Thyroid gland (tissue), 4 donors: ENCODE measurements at places on chromosomes 12 and 14. TPM values are rescaled to one million over a fixed set of nuclear protein-coding genes. Genes with fewer than 3 reads are reported as not detected.

Gene ERP27
- total RNA-seq, result 5.0 TPM

Gene LRP6
- total RNA-seq, result 42.9 TPM

Gene ERO1A
- total RNA-seq, result 42.4 TPM

Gene FAM186B
- total RNA-seq, result 1.3 TPM

Gene OR4N2
- total RNA-seq, result not detected

DNA sequence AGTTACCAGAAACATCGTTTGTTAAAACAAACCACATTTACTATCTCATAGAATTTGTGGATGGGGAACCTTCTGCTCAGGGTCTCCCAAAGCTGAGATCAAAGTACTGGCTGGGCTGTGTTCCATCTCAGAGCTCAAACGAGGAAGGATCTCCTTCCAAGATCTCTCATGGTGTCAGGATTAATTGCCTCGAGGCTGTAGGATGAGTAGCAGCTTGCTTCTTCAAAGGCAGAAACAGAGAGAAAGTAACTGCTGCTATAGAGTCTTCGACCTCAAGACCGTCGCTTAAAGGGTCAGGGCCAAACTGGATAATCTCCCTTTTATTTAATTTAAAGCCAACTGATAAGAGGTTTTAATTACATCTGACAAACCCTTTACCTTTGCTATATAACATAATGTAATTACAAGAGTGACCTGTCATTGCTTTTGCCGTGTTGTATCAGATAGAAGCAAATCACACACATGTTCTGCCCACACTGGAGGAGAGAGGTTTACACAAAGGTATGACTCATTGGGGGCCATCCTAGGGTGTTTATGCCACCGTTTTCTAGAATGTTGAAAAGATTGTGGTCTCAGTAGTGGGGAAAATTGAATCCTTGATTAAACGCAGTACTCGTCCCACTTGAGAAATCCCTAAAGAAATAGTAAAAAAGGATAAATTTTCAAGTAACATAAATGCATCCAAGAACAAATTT, 868.8 kb upstream of the TMEM132C start:
- no peak for DNase-seq
- no peaks in the 10 kb centered on the region for H3K27me3 ChIP-seq
- no peaks in the 10 kb centered on the region for H3K36me3 ChIP-seq
- no peak overlapping the region for H3K4me3 ChIP-seq
- no peak overlapping the region for H3K27ac ChIP-seq

- no peaks in the 10 kb centered on the region for H3K36me3 ChIP-seq
- DNase-seq, result no peak
- H3K27ac ChIP-seq, result no peak overlapping the region
Observed at GRCh38 chr12:66767536-66767935, 88.7 kb upstream of the GRIP1 start.

- H3K27ac ChIP-seq, result no peak overlapping the region
- H3K27me3 ChIP-seq, result no peaks in the 10 kb centered on the region
- DNase-seq, result no peak
- H3K4me1 ChIP-seq, result peaks cover 20% of the 10 kb centered on the region
- H3K4me3 ChIP-seq, result no peak overlapping the region
- H3K36me3 ChIP-seq, result no peaks in the 10 kb centered on the region
Observed at GRCh38 chr14:58807191-58807590, 169.4 kb downstream of the DACT1 start.

DNA sequence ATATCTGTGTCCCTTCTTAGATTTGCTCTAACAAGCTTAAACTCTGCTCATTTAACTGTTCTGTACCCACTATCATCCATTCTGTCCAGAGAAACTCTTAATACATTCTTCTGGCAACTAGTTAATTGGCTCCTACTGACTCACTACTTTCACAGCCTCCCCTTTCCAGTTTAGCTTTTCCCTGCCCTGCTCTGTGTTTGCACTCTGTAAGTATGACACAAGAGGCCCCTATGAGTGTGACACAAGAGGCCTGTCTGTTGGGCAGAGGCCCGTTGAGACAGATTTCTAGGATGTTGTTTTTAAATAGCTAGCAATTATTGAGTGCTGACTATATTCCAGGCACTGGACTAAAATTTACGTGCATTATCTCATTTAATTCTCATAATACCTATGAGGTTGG, 246.0 kb upstream of the DAAM1 start:
- no peaks in the 10 kb centered on the region for H3K36me3 ChIP-seq
- no peaks in the 10 kb centered on the region for H3K4me1 ChIP-seq
- no peak for DNase-seq
- no peak overlapping the region for H3K27ac ChIP-seq
